Nephron progenitor cell (in vitro differentiated cells): ENCODE measurements at places on chromosomes 13 and 19.
A peak's percentile ranks its signal among the peaks of the same experiment; 100 is the strongest.

- H3K36me3 ChIP-seq, result no peaks in the 10 kb centered on the region
- no peak overlapping the region for H3K27ac ChIP-seq
- H3K4me3 ChIP-seq, result no peak overlapping the region
- peaks cover 36% of the 10 kb centered on the region for H3K27me3 ChIP-seq
Observed at GRCh38 chr19:50874211-50874610, 972 bp downstream of the KLK2 start.

GRCh38 chr19:2812414-2813234, 7.0 kb upstream of the ZNF554 start:
- peaks cover 14% of the 10 kb centered on the region for H3K36me3 ChIP-seq
- H3K4me1 ChIP-seq, result no peaks in the 10 kb centered on the region

GRCh38 chr13:75702476-75702875, 66.3 kb downstream of the LMO7 start:
- no peak for DNase-seq
- no peak overlapping the region for H3K27ac ChIP-seq
- H3K4me3 ChIP-seq, result no peak overlapping the region
- no peaks in the 10 kb centered on the region for H3K4me1 ChIP-seq

DNA sequence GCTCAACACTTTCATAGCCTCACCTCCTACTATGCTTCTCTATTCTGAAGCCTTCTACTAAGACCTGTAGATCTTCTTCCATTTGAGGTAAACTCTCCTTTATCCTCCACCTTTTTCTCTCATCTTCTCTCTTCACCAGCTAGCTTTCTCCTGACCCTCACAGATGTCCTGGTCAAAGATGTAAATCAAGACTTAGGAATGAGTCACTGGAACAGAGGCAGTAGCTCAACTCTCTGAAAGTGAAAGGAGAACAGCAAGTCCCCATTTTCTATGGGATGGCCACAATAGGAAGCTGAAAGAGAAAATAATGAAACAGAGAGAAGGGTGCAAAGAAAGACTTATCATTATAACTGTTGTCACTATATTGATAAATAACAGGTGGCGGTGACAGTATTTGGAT, 86.1 kb upstream of the DOCK9 start:
- peaks cover 3% of the 10 kb centered on the region for H3K27me3 ChIP-seq
- peak overlapping the region; percentile 14 for H3K4me3 ChIP-seq
- peaks cover 66% of the 10 kb centered on the region for H3K4me1 ChIP-seq
- H3K36me3 ChIP-seq, result peaks cover 6% of the 10 kb centered on the region
- H3K27ac ChIP-seq, result peak overlapping the region; percentile 29
- no peak for DNase-seq

DNA sequence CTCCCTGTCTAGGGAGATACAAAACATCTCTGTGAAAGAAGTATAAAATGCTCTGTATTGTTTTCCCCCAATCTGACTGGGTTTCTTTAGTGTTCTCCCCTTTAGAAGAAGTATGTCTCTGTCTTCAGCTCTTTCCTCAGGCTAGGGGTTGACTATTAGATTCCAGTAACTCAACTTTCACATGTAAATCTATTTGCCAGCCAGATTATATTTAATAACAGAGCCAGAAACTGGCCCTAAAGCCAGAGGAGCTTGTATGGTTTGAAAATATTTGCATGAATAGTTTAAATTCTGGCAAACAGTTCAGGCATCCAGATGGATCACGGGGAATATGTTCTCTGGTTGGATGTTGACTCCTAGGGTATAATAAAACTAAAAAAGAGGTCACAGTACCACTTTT, 22.3 kb upstream of the CYSLTR2 start:
- no peak overlapping the region for H3K27ac ChIP-seq
- H3K4me1 ChIP-seq, result peaks cover 4% of the 10 kb centered on the region
- no peaks in the 10 kb centered on the region for H3K36me3 ChIP-seq
- H3K4me3 ChIP-seq, result no peak overlapping the region
- H3K27me3 ChIP-seq, result peaks cover 3% of the 10 kb centered on the region
- DNase-seq, result no peak

GRCh38 chr13:31929031-31929770, 102.4 kb upstream of the FRY start:
- peaks cover 8% of the 10 kb centered on the region for H3K4me1 ChIP-seq
- H3K27ac ChIP-seq, result no peak overlapping the region
- no peaks in the 10 kb centered on the region for H3K36me3 ChIP-seq
- peaks cover 4% of the 10 kb centered on the region for H3K27me3 ChIP-seq

- no peaks in the 10 kb centered on the region for H3K27me3 ChIP-seq
- no peak overlapping the region for H3K27ac ChIP-seq
- H3K36me3 ChIP-seq, result no peaks in the 10 kb centered on the region
- peaks cover 8% of the 10 kb centered on the region for H3K4me1 ChIP-seq
- no peak overlapping the region for H3K4me3 ChIP-seq
Observed at GRCh38 chr13:35343417-35343816, 133.1 kb downstream of the MAB21L1 start.

- H3K4me3 ChIP-seq, result peak overlapping the region; percentile 96
- peaks cover 31% of the 10 kb centered on the region for H3K4me1 ChIP-seq
- H3K27me3 ChIP-seq, result peaks cover 3% of the 10 kb centered on the region
- peak; percentile 71 for DNase-seq
- peaks cover 2% of the 10 kb centered on the region for H3K36me3 ChIP-seq
- H3K27ac ChIP-seq, result peak overlapping the region; percentile 97
Observed at GRCh38 chr19:10718205-10719196, 622 bp downstream of the DNM2 start.

GRCh38 chr13:21529146-21529893, 70.2 kb upstream of the ZDHHC20 start:
- H3K4me1 ChIP-seq, result peaks cover 8% of the 10 kb centered on the region
- H3K4me3 ChIP-seq, result no peak overlapping the region
- H3K36me3 ChIP-seq, result peaks cover 26% of the 10 kb centered on the region
- DNase-seq, result no peak

GRCh38 chr13:35744566-35745178, 268.2 kb upstream of the MAB21L1 start:
- H3K4me3 ChIP-seq, result peak overlapping the region; percentile 1
- peaks cover 3% of the 10 kb centered on the region for H3K36me3 ChIP-seq
- peak overlapping the region; percentile 55 for H3K27ac ChIP-seq
- peaks cover 28% of the 10 kb centered on the region for H3K4me1 ChIP-seq

DNA sequence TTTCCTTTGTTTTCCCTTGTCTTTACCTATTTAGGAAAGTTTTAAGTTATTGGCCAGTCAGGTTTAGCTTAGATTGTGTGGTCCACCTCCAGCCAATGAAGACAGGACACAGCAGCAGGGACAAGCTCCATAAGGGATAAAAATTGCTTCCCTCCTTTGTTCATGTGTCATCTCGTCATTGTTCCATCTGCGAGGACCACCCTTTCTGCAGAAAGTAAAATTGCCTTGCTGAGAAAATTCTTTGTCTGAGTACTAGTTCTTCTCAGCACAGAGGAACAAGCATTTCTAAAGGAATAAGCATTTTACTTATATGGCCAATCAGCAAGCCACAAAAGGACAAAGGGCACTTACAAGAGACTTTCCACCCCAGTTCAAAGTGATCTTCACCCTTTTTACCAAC, 11.4 kb downstream of the ZNF560 start:
- H3K27ac ChIP-seq, result no peak overlapping the region
- no peak overlapping the region for H3K4me3 ChIP-seq
- DNase-seq, result no peak
- no peaks in the 10 kb centered on the region for H3K27me3 ChIP-seq
- H3K4me1 ChIP-seq, result no peaks in the 10 kb centered on the region

- H3K4me3 ChIP-seq, result no peak overlapping the region
- no peaks in the 10 kb centered on the region for H3K27me3 ChIP-seq
- no peaks in the 10 kb centered on the region for H3K4me1 ChIP-seq
- no peak for DNase-seq
- H3K27ac ChIP-seq, result no peak overlapping the region
- no peaks in the 10 kb centered on the region for H3K36me3 ChIP-seq
Observed at GRCh38 chr13:87982400-87982799, 311.2 kb downstream of the SLITRK5 start.

GRCh38 chr13:92717857-92718256, 508.8 kb upstream of the GPC6 start:
- no peak overlapping the region for H3K4me3 ChIP-seq
- H3K36me3 ChIP-seq, result no peaks in the 10 kb centered on the region
- H3K4me1 ChIP-seq, result no peaks in the 10 kb centered on the region

- DNase-seq, result no peak
- no peak overlapping the region for H3K27ac ChIP-seq
- peaks cover 8% of the 10 kb centered on the region for H3K4me1 ChIP-seq
- H3K36me3 ChIP-seq, result peaks cover 22% of the 10 kb centered on the region
- H3K27me3 ChIP-seq, result peaks cover 4% of the 10 kb centered on the region
- H3K4me3 ChIP-seq, result no peak overlapping the region
Observed at GRCh38 chr13:79525064-79525857, 44.3 kb downstream of the NDFIP2 start.

- DNase-seq, result no peak
- H3K36me3 ChIP-seq, result no peaks in the 10 kb centered on the region
- no peak overlapping the region for H3K27ac ChIP-seq
- H3K4me3 ChIP-seq, result no peak overlapping the region
Observed at GRCh38 chr13:110965038-110965754, 50.3 kb upstream of the ANKRD10 start.

GRCh38 chr19:7199613-7200533, 94.3 kb downstream of the INSR start:
- DNase-seq, result no peak
- no peak overlapping the region for H3K4me3 ChIP-seq
- H3K36me3 ChIP-seq, result no peaks in the 10 kb centered on the region

DNA sequence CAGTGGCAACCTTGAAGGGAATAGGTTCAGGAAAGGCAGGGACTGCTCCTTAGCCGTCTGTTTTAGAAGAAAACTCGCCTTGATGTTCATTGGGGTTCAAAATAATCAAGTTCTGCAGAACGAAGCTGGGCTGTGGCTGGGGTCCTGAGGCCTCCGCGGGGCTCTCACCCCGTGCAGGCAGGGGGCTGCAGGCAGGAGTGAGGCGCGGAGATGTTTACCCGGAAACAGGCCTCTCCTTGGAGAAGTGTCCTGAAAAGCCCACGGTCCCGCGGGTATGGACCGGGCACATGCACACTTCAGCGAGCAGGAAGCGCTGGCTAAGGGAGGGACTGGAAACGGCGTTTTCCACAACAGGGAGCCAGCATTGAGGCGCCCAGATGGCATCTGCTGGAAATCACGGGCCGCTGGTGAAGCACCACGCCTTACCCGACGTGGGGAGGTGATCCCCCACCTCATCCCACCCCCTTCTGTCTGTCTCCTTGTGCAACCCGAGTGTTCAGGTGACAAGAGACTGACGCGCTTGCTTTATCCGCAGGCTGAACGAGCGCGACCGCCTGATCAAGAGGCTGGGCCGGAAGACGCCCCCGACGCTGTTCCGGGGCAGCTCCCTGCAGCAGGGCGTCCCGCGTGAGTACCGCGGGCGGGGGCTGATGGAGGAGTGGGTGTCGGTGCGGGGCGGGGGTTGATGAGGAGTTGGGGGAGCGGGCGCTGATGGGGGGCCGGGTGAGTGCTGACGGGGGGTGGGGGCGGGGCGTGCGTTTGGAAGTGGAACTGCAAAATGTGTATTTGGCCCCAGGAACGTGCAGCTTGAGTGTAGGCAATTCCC, 39.6 kb downstream of the SHISA2 start:
- H3K36me3 ChIP-seq, result peaks cover 14% of the 10 kb centered on the region
- no peak overlapping the region for H3K27ac ChIP-seq
- peaks cover 73% of the 10 kb centered on the region for H3K4me1 ChIP-seq
- no peak overlapping the region for H3K4me3 ChIP-seq

- H3K4me3 ChIP-seq, result no peak overlapping the region
- peaks cover 38% of the 10 kb centered on the region for H3K36me3 ChIP-seq
- peaks cover 3% of the 10 kb centered on the region for H3K27me3 ChIP-seq
- peaks cover 9% of the 10 kb centered on the region for H3K4me1 ChIP-seq
- H3K27ac ChIP-seq, result no peak overlapping the region
Observed at GRCh38 chr19:43606569-43607229, 5.2 kb upstream of the SRRM5 start.

GRCh38 chr19:6533746-6534418, 3.1 kb downstream of the TNFSF9 start:
- H3K4me1 ChIP-seq, result peaks cover 43% of the 10 kb centered on the region
- peak overlapping the region; percentile 75 for H3K4me3 ChIP-seq
- H3K36me3 ChIP-seq, result no peaks in the 10 kb centered on the region
- no peak for DNase-seq
- no peak overlapping the region for H3K27ac ChIP-seq

GRCh38 chr13:45206340-45206739, 5.5 kb upstream of the KCTD4 start:
- H3K4me3 ChIP-seq, result no peak overlapping the region
- DNase-seq, result no peak
- H3K36me3 ChIP-seq, result peaks cover 47% of the 10 kb centered on the region
- no peak overlapping the region for H3K27ac ChIP-seq

DNA sequence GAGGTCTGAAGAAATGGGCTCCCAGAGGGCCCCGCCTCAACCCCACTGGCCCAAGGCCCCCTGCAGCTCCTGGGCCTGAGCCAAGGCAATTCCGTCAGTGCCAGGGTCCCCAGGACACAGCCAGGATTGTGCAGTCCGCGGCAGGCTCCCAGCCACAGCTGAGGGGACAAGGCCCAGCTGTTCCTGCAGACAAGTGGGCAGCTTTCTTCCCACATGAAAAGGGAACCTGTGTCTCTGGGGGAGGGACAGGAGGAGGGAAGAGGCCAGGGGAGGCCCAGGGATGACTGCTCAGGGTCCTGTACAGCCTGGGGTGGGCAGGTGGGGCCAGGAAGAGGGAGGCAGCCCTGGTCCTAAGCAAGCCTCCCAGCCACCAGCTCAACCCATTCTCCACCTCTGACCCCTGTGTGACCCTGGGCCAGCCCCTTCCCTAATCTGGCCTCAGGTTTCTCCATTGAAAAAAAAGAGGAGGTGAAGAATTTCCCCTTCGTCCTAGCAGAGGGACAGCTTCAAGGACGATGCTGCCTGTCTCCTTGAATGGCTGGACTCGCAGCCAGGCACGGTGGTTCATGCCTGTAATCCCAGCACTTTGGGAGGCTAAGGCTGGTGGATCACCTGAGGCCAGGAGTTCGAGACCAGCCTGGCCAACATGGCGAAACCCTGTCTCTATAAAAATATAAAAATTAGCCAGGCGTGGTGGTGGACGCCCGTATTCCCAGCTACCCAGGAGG, 20.5 kb upstream of the VSTM2B start:
- H3K4me3 ChIP-seq, result no peak overlapping the region
- H3K27ac ChIP-seq, result no peak overlapping the region
- peaks cover 17% of the 10 kb centered on the region for H3K27me3 ChIP-seq
- no peaks in the 10 kb centered on the region for H3K36me3 ChIP-seq
- H3K4me1 ChIP-seq, result peaks cover 27% of the 10 kb centered on the region

DNA sequence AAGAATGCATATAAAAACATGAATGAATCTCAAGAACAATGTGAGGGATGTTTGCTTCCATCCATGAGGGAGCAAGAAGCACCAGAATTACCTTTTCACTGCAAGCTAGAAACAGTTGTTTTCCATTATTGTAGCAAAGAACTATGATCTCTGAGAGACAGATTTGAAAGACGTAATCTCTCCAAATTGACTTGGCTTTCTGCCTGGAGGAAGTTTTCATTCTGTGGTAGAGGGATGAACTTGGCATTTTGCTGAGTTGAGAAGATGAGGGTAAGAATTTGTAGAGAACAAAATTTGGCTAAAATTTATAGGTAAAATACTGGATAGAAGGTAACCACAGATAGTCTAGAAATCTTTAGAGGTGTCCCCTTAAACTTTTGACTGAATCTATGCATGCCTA, 496.8 kb downstream of the TDRD3 start:
- H3K36me3 ChIP-seq, result no peaks in the 10 kb centered on the region
- DNase-seq, result no peak
- H3K27me3 ChIP-seq, result no peaks in the 10 kb centered on the region
- H3K27ac ChIP-seq, result no peak overlapping the region
- H3K4me3 ChIP-seq, result no peak overlapping the region
